Activated naive CD4-positive, alpha-beta T cell (primary cell): ENCODE measurements at places on chromosomes 1 and 21.

GRCh38 chr1:73914951-73915350, 283.0 kb downstream of the LRRIQ3 start:
- DNase-seq, result no peak

DNA sequence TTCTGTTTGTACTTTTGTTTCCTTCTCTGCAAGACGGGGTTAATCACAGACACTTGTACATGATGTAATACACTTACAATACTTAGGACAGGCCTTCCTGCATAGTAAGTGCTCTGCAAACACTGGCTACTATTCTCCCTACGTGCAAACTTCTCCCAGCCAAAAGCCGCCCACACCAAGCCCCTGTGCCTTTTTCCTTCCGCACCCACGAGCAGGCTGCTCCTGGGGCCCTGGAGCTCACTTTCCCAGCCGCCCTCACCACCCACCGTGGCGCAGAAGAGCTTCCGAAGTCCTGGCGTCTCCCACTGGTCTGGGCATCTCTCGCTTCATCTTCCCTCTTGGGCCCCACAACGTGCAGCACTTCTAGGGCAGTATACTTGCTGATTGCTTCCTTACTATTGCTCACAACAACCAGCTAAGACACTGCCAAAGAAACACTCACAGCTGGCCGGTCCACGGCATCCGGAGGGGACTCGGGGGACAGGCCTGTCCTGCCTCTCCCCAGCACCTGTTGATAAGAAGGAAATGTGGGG, 22.5 kb upstream of the GPR157 start:
- DNase-seq, result no peak

- DNase-seq, result no peak
Measured at GRCh38 chr1:248229360-248229908, 1.8 kb upstream of the OR2M4 start.

DNA sequence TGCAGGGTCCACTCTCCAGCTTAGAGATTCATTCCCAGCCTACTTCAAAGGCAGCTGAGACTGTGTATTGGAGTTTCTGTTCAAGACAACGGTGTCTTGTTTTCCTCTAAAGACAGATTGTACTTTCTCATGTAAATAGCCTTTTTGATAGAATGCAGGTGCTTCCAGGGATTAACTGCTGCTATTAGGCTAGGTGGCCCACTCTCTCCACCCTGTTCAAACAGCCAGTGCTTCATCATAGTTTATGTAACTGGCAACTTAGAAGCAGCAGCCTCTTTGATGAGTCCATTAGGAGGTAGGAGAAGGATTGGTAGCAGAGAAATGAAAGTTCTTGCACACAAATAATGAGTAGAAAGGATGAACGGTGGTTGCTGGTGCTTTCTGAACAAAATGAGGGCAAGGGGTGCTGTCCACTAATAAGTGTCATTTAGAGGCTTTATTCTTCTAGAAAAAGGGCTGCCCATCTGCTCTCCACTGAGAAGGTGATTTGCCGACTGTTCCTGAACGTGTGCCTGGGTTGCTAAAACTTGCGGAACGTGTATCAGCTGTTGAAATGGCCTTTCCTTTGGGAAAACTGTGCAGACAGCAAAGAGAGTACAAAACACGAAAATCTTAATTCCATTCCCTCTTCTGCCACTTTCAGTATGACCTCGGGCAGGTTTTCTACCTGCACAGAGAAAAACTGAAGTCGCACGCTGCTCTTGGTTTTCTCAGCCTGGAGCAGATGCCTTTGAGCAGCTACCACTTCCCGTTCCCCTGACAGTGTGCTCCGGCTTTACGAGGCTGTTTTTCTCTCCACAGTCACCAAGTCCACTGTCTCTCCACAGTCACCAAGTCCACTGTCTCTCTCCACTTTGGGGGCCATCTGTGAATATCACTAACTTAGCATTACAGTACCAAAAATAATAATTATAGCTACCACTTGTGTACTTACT, 228.9 kb downstream of the KIF26B start:
- no peak for DNase-seq

GRCh38 chr1:180482425-180483275, 19.7 kb downstream of the ACBD6 start:
- no peak for DNase-seq

- DNase-seq, result no peak
Measured at GRCh38 chr1:29749024-29749945, 513.0 kb downstream of the PTPRU start.

DNA sequence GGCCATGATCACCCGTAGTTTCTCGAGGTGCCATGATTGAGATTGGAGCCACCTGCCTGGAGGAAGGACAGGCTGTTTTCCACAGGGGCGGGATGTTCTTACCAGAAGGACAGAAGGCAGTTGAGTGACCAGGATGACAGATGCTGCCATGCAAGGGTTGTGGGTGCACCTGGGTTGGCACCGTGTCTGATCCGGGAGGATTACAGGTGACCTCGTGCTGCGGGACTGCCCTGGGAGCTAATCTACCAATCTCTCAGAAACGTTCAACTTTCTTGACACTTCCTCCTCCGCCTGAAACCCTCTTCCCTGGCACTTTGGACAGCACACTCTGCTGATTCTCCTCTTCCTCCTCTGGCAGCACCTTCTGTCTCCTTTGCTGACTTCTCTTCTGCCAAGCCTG, 13.8 kb upstream of the SLC6A9 start:
- no peak for DNase-seq

- DNase-seq, result no peak
Measured at GRCh38 chr1:154813300-154813816, 56.7 kb downstream of the KCNN3 start.

- DNase-seq, result no peak
Measured at GRCh38 chr1:96541491-96541890, 180.1 kb upstream of the PTBP2 start.

DNA sequence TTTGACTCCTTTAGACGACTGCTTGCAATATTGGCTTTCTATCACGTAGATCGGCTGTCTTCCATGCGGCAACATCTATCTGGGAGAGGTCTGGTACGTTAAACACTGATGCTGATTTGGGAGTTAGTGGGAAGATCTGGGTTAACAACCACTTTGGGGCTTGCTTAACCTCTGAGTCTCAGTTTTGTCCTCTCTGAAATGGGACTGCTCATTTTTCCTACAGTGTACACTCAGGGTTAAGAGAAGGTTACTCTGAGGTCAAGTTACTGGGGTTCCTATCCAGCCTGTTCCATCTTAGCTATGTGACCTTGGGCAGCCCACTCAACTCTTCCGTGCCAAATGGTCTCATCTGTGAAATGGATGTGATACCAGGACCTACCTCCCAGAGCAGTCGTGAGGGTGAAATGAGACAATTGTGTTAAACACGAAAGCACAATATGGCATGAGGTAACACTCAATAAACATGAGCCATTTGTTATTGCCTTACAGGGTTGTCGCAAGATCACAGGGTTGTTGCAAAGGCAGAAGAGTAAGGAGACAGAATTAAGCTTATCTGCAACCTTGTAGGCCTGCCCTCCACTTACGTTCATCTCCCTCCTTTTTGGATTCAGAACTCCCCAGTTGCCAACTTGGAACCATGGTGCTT, 5.6 kb downstream of the ABCA4 start:
- DNase-seq, result no peak

DNA sequence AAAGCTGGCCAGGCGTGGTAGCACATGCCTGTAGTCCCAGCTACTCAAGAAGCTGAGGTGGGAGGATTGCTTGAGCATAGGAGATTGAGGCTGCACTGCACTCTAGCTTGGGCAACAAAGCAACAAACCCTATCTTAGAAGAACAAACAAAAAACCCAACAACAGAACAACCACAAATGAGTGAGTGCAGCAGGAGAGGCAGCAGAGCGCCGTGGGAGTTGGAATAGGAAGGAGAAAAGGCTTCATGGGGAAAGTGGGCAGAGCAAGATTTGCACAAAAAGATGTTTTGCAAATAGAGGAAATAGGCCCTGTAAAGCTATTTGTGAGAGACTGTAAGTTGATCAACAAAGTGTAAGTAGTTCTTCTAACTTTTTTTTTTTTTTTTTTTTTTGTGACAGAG, 19.6 kb downstream of the SMAP2 start:
- no peak for DNase-seq

DNA sequence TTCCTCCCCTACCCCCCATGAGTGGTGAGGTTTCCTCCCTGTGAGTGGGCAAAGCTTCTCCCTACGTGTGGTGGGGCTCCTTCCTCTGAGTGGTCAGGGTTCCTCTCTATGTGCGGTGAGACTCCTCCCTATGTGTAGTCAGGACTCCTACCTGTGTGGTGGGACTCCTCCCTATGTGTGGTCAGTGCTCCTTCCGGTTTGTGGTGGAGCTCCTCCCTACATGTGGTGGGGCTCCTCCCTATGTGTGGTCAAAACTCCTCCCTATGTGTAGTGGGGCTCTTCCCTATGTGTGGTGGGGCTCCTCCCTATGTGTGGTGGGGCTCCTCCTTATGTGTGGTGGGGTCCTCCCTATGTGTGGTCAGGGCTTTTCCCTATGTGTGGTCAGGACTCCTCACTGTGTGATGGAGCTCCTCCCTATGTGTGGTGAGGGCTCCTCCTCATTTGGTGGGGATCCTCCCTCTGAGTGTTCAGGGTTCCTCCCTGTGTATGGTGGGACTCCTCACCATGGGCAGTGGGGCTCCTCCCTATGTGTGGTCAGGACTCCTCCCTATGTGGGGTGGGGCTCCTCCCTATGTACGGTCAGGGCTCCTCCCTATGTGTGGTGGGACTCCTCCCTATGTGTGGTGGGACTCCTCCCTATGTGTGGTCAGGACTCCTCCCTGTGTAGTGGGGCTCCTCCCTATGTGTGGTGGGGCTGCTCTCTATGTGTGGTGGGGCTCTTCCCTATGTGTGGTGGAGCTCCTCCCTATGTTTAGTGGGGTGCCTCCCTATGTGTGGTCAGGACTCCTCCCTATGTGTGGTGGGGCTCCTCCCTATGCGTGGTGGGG, 29.1 kb downstream of the PRSS38 start:
- no peak for DNase-seq

GRCh38 chr1:36223381-36223995, 755 bp upstream of the THRAP3 start:
- no peak for DNase-seq

DNA sequence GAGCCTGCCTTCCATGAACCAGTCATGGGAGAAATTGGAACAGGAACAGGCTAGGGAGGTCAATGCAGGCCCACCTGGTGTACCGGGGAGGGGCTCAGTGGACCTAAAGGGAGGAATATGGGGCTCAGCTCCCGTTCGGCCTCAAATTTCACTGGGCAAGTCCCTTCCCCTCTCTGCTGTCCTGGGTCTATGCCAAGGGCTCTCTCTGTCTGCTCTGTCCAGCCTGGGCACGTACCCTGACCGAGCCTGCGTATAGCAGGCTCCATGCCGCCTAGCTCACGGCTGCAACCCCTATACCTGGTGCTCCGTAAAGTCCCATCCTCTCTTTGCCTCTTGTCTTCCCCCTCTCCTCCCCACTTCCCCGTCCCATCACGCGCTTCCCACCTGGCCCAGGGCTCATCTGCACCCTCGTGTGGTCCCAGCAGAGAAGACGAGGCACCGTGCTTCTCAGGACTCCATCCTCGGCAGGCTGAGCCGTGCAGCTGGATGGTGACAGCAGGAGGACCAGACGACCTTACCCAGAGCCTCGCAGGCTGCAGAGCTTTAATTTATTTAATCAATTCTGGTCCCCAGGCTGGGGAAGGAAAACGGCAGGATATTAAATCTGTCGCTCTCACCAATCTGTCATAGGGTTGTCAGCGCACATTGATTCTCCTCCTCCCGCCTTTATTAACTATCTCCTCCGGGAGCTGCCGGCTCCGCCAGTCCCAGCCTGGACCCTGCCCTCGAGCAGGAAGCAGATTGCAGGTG, 25.0 kb upstream of the DISP3 start:
- DNase-seq, result no peak

DNA sequence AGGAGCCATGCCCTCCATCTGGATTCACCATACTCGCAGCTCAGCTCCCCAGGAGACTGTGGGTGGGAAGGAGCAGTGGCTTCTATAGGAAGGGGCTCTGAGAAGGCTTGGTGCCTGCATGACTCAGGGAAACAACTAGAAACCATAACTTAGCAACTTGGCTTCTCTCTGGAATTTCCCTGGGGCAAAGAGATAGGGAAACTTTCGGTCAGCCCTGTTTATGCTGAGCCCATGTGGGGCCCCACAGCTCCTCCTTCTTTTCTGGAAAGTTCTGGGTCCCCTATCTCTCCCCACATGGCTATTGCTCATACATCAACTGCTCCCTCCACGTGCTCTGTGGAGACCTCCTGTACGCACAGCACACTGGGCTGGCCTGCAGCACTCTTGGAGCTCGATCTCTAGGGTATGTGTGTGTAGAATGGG, 39.3 kb downstream of the PLEKHA6 start:
- no peak for DNase-seq

DNA sequence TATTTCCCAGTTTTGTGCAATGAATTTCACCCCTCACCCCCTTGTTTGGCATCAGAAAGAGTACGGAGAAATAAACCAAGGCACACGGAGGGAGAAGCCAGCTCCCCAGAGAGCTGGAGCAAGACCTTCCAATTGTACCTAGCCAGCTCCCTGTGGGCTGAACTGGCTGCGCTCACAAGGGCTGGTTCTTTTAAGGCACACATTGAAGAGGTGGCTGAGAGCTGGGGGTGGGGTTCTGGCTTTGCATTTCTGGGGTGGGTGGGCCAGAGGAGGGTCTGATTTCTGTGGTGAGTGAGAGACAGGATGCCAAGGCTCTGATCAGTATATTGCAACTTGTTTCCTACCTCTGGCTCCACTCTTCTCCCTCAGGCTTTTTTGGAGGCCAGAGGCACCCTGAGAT, 39.5 kb upstream of the NFASC start:
- no peak for DNase-seq

- no peak for DNase-seq
Measured at GRCh38 chr1:156493742-156494141, 6.8 kb downstream of the MEF2D start.

- DNase-seq, result no peak
Measured at GRCh38 chr1:81679942-81680341, 120.8 kb upstream of the ADGRL2 start.

- DNase-seq, result peak; percentile 17
Measured at GRCh38 chr1:54671985-54672608, 30.5 kb downstream of the MROH7 start.

- DNase-seq, result no peak
Measured at GRCh38 chr21:17532292-17532691, 19.4 kb downstream of the CXADR start.

- DNase-seq, result no peak
Measured at GRCh38 chr1:204475656-204476432, 18.8 kb downstream of the PIK3C2B start.

DNA sequence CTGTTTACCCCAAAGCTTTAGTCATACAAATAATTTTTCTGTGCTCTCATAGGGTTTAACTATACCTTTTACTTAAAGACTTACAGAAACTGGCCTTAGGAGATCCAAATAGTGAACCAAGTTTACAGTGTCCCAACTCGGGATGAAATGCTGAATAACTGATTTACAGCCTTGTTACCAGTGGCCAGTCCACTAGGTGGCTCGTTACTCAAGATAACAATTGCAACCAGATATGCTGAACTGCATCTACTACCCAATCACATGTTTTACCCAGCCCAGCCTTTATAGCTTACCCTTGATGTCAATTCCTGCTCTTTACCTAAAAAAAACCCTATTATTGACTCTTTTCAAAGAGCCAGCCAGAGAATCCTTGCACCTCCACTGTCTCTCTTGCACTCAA, 1148.8 kb upstream of the ADGRL4 start:
- no peak for DNase-seq
